ENCODE measurements at places on chromosomes 6 and 20.
A peak's percentile ranks its signal among the peaks of the same experiment; 100 is the strongest.

- no peak for DNase-seq
Observed at GRCh38 chr6:16665182-16665581, 96.1 kb downstream of the ATXN1 start.

DNA sequence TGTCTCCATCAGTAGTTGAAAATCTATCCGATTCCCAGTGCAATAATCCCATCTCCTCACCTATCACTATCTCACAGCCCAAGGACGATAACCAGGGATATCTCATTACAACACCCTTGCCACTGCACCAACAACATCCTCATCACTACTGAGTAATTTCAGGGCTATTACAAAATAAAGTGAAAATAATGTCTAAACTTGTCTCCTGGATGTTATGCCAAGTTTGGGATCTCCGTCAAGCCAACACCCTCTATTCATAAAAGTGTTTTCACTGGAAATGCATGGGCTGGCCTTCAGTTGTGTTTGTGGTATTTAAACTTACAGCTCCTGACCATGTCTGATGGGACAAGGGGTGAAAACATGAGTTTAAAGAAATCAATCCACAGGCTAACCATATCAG is 42.0 kb upstream of the STMND1 start:
- peak; percentile 92 for DNase-seq

DNA sequence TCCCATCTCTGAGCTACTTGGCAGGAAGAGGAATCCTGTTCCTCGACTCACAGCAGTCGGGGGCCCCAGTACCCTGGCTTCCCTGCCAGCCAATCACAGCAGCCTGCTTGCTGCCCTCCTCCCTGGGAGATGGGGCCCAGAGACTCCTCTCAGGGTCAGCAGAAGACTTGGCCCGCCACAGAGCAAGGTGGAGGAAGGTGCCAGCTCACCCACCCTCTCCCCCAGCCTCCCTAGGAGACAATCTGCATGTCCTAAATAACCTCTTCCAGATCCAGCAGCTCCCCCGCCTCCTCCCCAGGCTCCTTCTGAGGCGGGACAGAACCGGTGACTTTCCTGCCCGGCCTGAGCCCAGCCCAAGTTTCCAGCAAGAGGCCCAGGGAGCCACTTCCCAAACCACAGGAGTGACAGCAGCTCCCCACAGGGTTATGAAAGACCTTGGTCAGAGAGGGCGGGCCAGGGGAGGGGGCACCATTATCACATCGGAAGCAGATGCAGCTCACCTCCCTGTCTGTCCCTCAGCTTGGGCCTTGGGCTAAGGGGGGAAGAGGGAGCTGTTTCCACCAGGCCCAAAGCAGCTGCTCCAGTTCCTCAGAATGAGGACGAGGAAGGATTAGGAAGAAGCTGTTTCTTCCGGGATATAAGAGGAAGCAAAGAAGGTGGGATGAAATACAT is 2.3 kb downstream of the CCND3 start:
- no peak for DNase-seq

DNA sequence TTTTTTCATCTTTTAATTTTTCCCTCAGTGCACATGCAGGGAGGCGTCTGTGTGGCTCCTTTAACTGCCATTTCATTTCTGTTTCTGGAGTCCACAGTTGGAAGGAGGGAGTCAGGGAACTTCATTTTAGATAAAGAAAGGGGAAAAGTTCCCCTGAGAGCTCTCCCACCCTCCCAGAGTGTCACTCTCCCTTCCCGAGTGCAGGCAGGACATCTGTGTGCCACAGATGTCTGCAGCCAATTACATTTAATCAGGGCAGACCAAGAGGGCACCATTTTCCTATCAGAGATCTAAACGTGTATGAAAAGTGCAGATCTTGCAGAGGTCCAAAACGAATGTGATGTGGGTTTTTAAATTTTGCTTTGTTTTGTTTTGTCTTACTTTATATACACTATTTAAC is 96.6 kb downstream of the PXDC1 start:
- no peak for DNase-seq

- DNase-seq = no peak
Observed at GRCh38 chr6:159080217-159080976, 35.6 kb upstream of the TAGAP start.

GRCh38 chr6:159941286-159942113 is 27.4 kb upstream of the IGF2R start:
- peak; percentile 48 for DNase-seq

GRCh38 chr6:23590498-23591126 is 535.4 kb upstream of the NRSN1 start:
- no peak for DNase-seq

GRCh38 chr6:37452522-37452921 is 19.5 kb downstream of the CMTR1 start:
- DNase-seq = no peak

- DNase-seq = no peak
Observed at GRCh38 chr20:51886341-51886740, 84.0 kb upstream of the SALL4 start.

DNA sequence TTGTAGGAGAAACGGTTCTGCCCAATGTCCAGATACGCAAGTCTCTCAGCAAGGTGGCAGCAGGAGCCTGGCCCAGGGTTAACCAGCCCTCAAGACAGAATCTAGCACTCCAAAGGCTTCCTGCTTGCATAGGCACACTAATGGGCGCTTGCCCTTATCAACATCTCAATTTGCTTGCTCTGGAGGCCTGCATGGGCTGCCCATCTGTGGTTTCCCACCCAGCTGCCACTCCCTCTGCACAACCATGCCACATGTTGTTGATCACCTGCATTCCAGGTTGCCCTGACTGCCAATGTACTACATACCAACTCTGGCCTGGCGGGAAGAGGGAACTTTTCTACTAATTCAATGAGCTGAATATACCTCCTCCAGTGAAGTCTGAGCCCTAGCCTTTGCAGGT is 74.6 kb downstream of the ATG5 start:
- no peak for DNase-seq

DNA sequence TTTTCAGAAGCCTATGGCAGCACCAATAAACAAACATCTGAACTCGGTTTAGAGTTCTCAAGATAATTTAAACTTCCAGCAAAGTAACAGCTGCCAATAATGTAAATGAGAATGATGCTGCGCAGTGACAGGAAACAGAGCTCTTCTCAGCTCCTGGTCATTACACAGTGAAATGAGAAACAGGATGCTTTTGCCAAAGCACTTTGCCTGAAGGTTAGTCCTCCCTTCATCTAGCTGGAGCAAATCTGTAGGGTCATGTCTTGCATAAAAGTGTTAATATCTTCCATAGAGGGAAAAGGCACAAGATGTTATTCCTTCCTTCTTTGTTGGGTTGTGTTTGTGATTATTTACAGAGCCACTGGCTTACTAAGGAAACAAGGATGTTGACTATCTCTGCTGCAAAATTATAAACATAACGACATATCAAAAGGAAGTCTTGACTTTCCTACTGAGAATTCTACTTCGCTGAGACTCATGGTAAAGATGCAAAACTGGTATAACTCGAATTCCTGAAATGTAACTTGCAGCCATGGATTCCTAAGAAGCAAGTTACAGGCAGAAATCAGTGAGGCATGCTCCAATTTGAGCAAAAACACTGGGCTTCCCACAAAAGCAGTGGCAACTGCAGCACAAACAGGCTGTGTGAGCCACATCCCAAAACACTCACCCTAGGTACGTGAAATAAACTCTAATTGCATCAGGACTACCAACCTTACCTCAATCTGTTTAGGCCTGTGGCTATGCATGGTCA is 102.5 kb upstream of the BEND6 start:
- DNase-seq = peak; percentile 68

DNA sequence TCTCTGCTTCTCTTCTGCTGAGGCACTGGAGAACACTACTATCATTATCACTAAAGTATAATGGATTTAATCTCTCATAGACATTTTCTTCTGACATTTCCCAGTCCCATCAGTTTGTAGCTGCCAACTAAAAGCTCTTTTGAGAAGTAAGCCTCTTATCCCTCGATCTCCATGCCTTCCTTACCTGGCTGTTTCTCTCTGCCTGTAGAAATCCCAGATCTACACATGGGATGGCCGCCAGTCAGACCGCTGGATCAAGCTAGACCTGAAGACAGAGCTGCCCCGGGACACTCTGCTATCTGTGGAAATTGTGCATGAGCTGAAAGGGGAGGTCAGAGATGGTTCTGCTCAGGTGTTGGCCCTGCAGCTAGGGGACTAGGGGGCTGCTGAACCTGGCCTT is 25.4 kb downstream of the CCDC167 start:
- DNase-seq = no peak

DNA sequence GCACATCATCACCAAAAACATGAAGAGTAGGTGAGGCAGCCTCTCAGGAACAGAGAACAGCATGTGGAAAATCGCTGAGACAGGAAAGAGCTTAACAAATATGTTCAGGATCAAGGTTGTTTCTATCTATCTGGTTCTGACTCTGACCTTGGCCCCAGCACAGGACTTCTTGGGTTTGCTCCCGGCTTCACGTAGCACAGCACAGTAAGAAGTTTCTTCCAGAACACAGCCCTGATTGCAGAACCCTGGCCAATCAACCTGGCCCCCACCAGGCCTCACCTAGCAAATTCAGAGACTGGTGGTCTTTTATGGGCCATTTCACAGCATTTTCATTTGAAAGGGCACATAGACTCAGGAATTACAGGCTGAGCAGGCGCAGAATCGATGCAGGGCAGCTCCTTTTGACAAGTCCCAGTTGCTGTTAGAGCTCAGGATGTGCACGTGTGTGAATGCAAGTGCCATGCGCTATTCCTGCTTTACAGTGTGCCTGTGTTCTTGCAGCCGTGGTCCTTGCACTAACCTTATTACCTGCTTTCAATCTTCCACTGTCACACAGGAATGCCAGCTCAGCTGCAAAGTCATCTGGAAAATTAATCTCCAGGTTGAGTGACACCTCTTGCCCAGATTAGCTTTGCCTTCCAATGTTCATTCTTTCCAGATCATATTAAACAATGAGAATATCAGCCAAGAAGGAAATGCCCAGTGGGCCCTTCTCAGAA is 100.5 kb upstream of the SLC2A12 start:
- no peak for DNase-seq

GRCh38 chr6:140590641-140591040 is 1216.2 kb upstream of the CITED2 start:
- peak; percentile 44 for DNase-seq

DNA sequence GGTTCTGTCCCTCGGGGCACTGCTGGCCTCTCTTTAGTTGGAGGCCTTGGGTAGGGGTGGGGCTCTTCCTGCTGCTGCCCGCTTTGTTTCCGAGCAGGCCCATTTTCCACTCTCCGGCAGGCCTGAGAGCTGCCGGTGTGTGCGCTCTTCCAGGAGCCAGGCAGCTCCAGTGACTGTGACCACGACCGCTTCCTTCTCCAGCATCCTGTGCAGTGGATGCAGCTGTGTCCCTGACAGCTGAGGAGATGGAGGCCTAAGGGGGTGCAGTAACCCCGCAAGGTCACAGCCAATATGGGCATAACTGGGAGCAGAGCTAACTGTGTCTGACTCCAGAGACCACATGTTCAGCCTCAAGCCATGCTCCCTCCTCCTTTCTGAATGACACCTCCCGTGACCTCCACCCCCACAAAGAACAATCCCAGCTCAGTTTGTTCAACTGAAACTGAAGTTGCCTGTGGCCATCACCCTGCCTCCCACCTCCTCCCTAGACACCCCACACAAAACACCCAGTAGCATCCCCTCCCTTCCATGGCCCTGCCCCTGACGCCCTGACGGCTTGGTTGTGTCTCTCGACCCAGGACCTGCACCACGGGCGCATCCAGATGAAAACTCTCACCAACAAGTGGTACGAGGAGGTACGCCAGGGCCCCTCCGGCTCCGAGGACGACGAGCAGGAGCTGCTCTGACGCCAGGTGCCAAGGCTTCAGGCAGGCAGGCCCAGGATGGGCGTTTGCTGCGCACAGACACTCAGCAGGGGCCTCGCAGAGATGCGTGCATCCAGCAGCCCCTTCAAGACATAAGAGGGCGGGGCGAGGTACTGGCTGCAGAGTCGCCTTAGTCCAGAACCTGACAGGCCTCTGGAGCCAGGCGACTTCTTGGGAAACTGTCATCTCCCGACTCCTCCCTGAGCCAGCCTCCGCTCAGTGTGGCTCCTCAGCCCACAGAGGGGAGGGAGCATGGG is 27.8 kb downstream of the SPATA2 start:
- no peak for DNase-seq

DNA sequence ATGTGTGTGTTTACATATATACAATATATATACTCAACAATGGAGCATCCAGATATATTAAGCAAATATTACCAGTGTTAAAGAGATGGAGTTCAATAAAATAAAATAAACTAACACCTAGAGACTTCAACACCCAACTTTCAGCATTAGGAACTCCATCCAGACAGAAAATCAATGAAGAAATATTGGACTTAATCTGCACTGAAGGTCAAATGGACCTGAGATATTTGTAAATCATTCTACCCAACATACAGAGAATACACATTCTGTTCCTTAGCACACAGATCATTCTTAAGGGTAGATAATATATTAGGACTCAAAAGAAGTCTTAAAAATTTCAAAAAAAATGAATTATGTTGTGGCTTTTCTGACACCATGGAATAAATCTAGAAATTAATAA is 832.3 kb upstream of the ADGRB3 start:
- no peak for DNase-seq

- peak; percentile 91 for DNase-seq
Observed at GRCh38 chr20:50916257-50916656, 15.0 kb downstream of the ADNP start.

- no peak for DNase-seq
Observed at GRCh38 chr6:120557554-120557953, 776.7 kb downstream of the TBC1D32 start.

GRCh38 chr20:15902493-15902892 is 670.8 kb downstream of the KIF16B start:
- no peak for DNase-seq

GRCh38 chr6:138580801-138581200 is 81.5 kb upstream of the NHSL1 start:
- no peak for DNase-seq

DNA sequence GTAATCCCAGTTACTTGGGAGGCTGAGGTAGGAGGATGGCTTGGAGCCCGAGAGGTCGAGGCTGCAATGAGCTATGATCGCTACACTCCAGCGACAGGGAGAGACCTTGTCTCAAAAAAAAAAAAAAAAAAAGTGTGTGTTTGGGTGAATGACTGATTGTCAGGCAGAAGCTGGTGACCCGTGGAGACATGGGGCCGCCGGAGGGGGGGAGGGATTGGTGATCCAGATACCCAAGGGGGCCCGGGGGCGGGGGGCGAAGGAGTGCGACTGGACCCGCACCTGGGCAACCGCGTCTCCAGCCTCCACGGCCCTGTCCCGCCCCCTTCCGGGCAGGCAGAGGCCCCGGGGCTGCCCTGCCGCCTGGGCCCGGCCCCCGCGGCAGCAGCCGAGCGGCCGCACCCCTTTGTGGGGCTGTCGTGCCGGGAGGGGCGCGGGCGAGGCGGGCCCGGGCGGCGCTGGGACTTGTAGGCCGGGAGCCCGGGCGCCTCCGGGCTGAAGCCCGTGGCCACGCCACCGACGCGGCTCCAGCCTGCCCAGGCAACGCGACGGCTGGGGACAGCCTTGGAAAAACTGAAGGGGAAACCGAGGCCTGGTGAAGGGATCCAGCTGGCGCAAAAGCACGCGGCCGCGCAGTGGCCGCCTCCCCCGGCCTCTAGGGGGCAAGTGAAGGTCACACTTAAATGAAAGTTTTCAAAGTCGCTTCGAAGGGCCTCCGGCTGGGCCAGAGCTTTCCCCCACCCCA is 2.1 kb upstream of the RBM38 start:
- peak; percentile 80 for DNase-seq

GRCh38 chr6:26554697-26555504 is 16.7 kb downstream of the HMGN4 start:
- peak; percentile 70 for DNase-seq

GRCh38 chr20:10521068-10521831 is 86.1 kb downstream of the SLX4IP start:
- peak; percentile 81 for DNase-seq
